ENCODE measurements at places on chromosomes 5 and 9.

DNA sequence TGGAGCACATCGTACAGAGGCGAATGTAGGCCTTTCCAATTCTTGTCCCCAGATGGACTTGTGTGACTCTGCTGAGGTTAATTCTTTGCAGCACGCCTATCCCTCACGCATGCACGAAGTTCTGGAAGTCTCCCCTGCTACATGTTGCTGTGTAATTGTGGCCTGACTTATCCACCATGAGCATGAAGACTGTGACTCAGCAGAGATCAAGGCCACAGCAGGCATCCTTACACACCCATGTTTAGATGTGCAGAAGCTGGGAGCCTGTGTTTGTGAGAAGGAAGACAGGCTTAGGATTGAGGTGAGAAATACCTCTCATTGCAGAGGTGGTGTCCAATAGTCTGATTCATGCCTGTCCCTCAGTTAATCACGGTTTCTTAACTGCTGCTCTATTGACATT lies 135.6 kb downstream of the ICE1 start:
- no peak for DNase-seq

- DNase-seq, result no peak
These were observed 109.3 kb downstream of the UGCG start for GRCh38 chr9:112005939-112006338.

DNA sequence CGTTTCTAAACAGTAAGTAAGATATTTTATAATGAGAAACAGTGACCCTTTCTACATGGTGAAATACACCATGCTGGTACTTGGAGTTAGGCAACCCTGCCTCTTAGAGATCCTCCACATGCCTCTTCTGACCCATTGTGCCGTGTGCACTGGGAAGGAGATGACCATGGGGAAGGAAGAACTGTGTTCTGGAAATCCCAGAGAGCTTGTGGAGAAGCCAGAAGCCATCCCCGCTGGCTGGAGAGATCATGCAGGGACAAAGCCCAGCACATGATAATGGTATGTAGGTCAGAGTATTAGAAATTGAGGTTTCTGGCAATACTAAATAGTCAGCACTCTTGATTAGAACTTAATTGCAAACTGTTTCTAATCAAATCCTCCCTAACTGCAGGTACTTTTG lies 307.3 kb downstream of the FBXL7 start:
- DNase-seq, result peak; percentile 36

GRCh38 chr5:54653956-54654614 lies 136.5 kb downstream of the SNX18 start:
- DNase-seq, result peak; percentile 66

DNA sequence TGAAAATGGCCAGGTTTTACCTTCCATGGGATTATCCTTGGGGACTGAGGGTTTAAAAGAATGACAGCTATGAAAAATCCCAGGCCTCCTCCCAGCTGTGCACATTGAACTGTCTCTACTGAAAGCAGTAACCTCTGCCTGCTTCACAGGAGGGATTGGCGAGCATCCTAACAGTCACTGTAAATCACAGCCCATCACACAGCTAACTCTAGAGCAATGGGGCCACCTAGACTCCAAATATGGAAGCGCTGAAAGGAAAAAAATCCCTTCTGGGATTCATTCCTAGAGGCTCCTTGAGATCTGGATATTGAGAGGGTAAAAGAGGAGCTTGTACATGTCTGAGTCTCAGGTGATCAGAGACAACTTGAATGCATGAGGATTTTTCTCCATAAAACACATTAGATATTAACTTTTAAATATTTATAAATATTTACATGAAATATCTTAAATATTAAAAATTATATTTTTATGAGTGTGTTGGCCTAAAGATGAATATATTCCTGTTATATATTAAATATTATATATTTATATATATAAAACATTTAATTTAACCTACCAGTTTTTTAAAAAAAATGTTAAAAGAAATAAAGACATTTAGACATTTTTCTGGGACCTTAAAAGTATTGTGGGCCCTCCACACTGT lies 133.8 kb upstream of the SLC24A2 start:
- DNase-seq, result peak; percentile 63

- no peak for DNase-seq
These were observed 88.0 kb downstream of the ARL15 start for GRCh38 chr5:54222336-54222735.

DNA sequence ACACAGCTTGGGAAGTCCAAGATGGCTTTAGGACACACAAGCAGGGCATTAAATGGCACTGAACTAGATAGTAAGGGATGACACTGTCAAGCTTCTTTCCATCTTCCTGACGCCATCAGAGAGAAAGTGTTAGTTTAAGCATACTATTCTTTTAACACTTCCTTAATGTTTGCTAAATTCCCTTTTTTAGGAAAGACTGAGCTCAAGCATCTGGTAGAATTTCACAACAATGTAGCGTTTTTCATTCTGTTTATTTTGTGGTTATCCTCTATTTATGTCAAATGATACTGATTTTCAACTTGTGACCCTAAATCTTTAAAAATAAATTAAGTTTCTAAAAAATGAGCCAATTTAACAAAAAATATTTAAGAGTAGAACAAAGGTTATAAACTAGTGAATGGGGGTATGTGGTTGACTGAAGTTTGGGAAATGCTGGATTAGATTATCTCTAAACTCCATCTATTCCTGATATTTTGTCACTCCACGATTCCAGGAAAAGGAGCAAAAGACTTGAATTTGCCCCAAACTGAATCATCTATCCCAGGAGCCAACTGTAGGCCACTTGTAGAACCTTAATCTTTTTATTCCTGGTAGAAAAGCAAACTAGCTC lies 147.4 kb upstream of the KLF9 start:
- DNase-seq, result peak; percentile 46

DNA sequence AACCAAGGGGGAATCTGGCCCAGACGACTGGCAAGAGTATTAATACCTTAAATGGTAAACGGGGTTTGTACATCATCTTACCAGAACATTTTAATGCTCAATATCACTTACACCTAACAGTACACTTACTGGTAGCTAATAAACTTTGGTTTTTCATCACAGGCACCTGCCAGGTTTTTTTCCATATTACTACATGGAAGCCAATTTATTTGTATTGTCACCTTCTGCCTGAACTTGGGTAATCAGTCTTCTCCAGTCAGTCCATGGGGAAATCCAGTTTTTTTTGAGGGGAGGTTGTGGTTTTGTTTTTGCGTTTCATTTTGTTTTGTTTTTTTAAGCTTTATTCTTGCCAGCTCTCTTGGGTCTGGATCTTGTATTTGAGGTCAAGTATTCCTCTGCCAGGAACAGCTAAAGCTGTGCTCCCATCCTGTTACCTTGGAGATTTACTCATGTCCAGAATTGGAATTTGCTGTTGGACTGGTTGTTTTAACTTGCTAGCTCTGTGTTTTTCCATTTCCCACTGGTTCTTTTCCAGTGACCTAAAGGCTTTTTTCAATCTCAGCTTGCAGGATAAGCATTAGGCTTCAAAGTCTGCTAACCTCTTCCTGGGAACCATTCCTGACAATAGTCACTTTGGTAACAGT lies 11.1 kb upstream of the NADK2 start:
- peak; percentile 49 for DNase-seq

GRCh38 chr9:106069241-106069640 lies 374.9 kb downstream of the TMEM38B start:
- DNase-seq, result no peak

GRCh38 chr5:10701567-10702039 lies 59.4 kb downstream of the DAP start:
- DNase-seq, result peak; percentile 66

DNA sequence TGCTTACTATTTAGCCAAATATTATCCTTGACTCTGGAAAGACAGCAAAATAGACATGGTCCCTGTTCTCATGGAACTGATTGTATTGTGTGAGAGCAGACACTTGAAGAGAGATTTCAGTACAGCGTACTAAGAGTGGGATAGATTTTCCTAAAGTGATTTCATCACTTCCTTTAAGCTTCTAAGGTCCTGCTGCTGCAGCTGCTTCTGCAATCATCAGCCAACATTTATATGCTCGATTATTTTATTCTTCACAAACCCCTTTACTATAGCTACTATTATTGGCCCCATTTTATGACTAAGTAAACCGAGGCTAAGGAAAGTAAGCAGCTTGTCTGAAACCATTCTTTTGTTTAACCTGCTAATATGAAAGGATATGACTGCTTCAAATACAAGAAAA lies 137.7 kb downstream of the SPATA31D1 start:
- no peak for DNase-seq

- no peak for DNase-seq
These were observed 19.4 kb downstream of the JAK2 start for GRCh38 chr9:5004481-5004880.

DNA sequence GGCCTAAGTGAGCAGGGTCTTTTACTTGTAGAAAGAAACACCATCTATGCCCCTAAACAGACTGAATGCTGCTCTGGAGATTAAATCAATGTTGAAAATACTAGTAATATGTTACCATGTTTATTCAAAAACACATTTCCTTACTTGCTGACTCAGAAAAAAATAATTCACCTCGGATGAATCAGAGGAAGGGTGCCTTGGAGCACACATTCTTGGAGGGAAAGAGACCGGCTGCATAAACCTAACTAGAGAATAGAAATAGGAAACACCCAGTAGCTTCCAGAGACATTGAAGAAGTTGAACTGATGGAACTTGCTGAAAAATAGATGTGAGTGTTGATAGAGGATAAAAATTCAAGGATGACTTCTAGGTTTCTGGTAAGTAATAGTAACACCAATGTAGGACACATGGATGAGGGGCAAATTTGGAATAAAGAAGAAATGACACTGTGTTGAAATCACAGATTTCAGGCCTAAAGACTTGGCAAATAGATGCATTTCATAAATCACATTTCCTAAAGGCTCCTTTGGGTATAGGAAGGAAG lies 76.9 kb upstream of the MINAR2 start:
- peak; percentile 88 for DNase-seq

- peak; percentile 79 for DNase-seq
These were observed 245.2 kb upstream of the TARS1 start for GRCh38 chr5:33195431-33196165.

DNA sequence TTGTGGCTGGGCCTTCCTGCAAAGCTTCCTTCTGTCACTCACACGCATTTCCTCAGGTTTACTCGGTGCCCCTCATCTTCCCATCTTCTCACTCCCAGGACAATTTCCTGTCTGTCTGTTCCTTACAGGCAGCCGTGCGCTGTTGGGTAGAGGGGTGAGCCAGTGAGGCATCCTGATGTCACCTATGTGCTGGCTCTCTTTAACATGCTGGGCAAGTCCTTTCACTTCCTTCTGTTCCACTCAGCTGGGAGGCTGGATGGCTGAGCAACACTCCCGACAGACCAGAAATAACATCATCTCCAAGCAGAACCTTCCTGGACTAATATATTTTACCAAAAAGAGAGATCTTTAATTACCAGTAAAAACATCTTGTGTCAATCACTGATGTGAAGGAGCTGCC lies 103.0 kb downstream of the HSD17B3 start:
- no peak for DNase-seq

- peak; percentile 11 for DNase-seq
These were observed 50.2 kb downstream of the MED10 start for GRCh38 chr5:6328173-6328572.

DNA sequence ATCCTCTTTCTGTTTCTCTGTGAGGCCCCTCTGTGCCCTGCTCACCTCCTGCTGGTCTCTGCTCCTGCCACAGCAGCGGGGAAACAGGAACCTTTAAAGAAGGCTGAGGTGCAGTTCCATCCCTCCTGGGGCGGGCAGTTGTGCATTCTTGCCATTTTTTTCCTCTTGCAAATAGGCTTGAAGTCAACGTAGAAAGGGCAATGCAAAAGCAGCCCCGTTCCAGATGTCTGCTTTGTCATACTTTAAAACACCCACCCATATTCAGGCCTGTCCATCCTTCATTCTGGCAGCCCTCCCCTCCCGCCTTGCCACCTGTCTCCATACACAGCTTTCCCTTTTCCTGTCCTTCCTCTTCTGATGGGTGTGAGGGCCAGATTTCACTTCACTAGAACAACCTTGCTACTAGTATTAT lies 65.4 kb upstream of the KLF9 start:
- DNase-seq, result peak; percentile 91

DNA sequence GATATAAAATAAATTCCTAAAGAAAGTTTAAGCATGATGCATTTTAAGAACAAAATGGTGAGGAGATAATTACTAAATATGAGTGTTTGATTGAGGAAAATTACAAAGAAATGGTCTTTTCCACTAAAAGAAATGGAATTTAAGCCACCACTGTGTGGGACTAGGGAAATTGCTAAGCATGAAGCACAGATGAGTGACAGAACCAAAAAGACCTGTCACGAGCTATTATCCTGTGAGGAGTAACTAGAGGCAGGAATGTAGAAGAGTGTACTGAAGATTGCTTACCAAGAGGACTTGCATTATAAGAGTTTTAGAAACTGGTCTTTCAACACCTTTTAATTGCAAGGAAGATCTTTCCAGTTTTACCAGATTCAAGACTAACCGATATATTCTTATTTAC lies 193.6 kb upstream of the PRR16 start:
- DNase-seq, result no peak

GRCh38 chr5:2262620-2263019 lies 379.9 kb upstream of the IRX4 start:
- no peak for DNase-seq

GRCh38 chr9:118419676-118420075 lies 715.5 kb downstream of the TLR4 start:
- DNase-seq, result no peak

DNA sequence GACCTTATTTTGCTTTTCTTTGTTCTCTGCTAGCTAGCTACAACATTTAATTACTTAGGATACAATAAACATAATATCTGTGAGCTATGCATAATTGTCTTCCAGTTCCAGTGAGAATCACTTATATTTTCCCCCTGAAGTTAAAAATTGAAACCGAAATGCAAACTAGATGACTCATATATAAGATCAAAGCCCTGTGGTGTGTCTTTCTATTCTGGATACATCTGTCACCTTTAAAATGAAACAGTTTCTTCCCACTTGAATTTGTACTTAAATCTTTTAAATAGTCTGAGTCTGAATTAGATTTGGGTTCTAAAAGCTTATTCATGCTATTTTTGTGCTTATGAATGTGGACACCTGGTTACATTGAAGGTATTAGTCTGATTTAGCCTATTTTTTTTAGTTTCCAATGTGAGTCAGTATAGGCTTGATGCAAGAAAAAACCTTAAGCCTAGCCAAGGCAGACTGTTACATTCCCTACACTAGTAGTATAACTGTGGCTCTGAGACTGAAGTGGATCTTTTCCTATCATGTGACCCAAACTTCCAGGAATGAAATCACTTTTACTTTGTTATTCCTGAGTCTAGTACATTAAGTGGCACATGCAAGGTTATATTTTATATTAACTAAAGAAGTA lies 703.5 kb upstream of the RGMB start:
- peak; percentile 44 for DNase-seq
